ENCODE measurements at places on chromosomes 5 and 9.

- peak; percentile 33 for DNase-seq
Observed at GRCh38 chr5:34957857-34958690, 28.7 kb downstream of the DNAJC21 start.

DNA sequence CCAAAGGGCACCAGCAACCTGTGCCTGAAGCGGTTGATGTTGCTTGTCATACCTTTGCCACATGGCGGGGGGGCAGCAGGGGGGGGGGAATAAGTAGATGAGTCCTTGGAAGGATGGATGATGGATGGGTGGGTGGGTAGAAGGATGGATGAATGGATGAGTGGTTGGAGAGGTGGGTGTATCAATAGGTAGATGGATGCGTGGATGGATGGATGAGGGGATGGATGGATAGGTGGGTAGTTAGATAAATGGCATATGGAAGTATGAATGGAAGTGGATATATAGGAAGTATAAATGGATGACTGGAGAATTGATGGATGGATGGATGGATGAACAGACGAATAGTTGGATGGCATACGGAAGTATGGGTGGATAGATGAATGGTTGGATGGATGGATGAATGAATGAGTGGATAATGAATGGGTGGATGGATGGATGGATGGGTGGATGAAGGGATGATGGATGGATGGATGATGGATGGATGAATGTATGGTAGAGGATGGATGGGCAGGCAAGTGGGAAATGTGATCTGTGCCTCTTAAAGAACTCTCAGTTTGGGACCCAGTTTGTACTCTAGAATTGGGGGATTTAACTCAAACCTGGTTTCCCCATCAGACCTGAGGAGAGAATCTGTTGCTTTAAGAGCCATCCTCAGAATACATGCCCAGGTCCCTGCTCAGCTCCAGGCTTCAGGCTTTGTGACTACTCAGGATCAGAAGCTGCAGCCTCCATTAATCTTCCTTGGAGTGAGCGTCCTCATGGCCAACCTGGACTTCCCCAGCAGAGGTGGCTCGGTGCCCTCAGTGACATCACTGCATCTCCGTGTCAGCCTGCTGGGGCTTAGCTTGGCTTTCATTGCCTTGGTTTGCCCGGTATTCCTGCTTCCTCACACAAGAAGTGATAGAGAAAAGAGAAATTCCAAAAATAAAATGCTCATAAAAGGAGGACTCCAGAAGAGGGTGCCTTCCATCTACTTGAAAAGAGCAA is 27.6 kb upstream of the SUSD3 start:
- DNase-seq, result no peak

DNA sequence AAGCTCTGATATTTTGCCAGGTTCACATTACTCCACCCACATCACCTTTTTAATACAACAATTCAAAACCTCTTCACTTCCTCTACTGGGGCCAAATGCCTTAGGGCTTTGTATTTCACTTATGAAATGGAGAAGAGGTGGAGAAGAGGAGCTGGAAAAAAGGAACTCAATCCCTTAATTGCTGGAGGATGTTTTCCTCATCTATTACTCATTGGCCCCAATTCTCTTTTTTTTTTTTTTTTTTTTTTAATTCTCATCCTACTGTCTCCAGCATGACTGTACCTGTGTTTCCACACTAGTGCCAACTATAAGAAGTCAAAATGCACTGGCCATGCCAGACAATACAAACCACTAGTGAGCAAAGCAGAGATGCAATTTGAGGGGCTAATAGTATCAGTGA is 20.9 kb downstream of the FAM13B start:
- no peak for DNase-seq

DNA sequence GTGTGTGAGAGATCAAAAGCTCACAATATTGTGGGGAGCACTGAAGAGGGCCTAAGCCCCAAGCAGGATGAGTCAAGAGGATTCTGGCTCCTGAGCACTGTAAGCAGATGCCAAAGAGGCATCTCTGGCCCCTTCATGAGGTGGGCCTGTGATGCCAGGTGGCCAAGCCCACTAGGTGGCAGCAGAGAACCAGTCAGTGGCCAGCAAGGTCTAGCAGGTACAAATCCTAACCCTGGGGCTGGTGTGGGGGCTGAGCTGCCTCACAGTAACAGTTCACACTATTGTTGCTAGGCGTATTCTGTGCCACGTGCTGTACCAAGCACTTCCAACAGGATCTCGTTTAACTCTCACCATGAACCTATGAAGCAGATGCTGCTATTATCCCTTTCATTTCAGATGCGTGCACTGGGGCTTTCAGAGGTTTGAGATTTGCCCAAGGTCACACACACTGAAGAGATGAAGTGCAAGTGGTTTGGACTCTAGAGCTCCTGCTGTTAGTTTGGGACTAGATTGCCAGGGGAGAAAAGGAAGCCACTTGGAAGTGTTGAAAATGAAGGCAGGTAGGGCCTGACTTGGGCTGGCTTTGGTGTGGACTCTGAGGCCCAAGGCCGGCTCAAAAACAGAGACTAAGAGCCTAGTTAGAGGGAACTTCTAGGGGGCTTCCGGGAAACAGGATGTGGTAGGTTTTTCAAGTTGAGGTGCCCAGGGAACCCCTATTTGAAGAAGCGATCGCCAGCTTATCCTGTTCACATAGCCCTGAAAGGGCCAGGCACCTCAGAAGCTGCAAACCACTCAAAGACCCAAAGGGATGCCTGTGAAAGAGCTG is 4.4 kb upstream of the MLANA start:
- DNase-seq, result peak; percentile 78

GRCh38 chr9:22452415-22453010 is 5.9 kb downstream of the DMRTA1 start:
- DNase-seq, result peak; percentile 73

DNA sequence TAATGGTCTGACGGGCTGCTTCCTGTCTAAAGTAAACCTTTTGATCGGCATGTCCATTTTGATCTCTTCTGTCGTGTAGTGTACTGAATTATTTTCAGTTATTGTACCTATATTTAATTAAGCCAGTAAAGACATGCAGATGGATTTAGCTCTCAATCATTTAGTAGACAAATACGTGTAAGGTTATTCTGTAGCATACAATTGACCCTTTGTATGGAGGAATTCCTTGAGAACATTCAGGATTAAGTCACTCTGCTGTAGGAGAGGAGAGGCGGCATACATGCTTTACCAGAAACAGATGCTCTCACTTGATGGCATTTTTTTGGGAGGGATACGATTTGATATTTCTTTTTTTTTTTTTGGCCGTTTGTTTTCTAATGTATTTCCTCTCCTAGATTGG is 141.0 kb downstream of the PBX3 start:
- DNase-seq, result no peak

DNA sequence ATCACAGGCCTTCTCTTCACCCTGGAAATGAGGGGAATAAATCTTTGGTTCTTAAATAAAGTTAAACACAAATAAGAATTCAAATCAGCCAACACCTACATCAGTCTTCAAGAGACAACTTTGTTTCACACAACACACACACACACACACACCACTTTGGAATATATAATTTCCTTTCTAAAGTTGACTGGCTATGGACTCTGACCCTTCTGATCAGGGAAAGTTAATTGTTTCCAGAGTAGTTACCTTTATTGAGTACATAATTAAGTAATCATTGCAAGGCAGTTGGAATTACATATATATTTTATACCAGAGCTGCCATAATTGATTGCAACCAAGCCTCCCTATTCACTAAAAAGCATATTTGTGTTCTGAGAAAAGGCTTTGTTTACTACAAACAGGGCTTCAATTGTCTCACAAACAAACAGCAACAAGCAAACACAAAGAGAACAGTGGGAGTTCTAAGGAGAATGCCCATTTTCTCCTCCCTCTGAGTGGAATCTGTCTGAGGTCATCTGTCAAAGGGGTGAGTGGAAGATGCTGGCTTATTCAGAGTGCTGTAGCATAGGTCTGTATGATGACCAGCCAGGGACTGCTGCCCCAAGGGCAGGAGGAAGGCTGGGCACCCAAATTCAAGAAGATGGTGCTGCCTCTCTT is 136.6 kb downstream of the SEMA6A start:
- no peak for DNase-seq

DNA sequence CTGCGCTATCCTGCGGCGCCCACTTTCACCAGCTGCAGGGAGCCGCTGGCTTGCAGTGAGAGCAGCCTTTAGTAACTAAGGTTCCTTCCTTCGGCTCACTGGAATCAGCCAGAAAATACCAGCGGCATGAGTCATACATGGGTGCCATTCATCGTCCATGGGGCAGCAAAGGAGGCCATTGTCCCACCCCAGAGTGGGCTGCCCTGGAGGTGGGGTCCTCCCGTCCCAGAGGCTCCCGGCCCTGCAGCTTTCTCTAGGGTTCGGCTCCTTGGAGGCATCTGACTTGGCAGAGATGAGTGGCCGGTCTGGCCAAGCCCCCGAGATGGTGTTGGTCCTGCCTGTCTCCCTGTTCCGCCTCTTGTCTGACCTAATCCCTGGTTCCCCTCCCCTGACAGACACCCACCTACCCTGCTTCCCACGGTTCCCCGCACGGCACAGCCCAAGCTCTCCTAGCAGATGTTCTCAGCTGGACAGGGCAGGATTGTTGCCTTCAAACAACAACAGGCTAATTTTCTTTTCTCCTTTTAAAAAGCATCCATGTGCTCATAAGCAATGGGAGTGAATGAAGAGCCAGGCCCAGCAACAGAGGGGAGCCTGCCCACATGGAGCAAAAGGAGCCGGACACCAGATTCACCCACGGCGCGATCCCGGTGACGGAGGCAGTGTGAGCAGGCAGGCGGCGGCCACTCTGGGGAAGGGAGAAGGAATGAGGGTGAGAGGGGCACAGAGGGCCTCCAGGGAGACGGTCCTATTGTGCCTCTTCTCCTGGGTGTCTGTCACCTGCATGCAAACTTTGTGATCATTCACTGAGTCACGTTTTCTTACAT is 97.0 kb upstream of the COL5A1 start:
- DNase-seq, result no peak

DNA sequence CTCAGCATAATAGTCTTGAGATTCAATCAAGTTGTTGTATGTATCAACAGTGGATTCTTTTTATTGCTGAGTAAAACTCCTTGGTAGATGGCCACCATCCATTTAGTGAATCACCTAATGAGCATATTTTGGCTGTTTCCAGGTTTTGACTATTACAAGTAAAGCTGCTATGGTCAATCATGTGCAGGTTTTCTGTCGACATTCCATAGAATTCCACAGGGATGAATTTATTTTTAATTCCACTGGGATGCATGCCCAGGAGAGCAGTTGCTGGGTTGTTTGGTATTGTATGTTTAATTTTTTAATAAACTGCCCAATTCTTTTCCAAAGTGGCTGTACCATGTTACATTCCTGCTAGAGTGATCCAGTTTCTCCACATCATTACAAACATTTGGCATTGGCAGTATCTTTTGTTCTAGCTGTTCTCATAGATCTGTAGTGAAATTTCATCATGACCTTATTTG is 10.5 kb upstream of the S1PR3 start:
- no peak for DNase-seq

DNA sequence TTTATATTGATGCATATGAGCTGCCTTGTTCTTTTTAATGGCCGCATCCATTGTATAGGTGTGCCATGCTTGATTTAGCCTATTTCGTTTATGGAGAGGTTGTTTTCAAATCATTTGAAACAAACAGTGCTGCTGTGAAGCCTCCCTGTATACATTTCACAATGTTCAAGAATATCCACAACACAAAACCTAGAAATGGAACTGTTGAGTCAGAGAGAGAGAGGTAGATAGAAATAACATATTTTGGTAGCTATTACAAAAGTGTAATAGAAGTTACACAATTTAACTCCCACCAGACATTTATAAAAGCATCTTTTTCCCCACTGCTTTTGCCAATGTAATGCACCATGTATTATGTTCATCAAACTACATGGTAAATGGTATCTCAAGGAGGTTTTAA is 82.0 kb downstream of the FRMD3 start:
- DNase-seq, result no peak

DNA sequence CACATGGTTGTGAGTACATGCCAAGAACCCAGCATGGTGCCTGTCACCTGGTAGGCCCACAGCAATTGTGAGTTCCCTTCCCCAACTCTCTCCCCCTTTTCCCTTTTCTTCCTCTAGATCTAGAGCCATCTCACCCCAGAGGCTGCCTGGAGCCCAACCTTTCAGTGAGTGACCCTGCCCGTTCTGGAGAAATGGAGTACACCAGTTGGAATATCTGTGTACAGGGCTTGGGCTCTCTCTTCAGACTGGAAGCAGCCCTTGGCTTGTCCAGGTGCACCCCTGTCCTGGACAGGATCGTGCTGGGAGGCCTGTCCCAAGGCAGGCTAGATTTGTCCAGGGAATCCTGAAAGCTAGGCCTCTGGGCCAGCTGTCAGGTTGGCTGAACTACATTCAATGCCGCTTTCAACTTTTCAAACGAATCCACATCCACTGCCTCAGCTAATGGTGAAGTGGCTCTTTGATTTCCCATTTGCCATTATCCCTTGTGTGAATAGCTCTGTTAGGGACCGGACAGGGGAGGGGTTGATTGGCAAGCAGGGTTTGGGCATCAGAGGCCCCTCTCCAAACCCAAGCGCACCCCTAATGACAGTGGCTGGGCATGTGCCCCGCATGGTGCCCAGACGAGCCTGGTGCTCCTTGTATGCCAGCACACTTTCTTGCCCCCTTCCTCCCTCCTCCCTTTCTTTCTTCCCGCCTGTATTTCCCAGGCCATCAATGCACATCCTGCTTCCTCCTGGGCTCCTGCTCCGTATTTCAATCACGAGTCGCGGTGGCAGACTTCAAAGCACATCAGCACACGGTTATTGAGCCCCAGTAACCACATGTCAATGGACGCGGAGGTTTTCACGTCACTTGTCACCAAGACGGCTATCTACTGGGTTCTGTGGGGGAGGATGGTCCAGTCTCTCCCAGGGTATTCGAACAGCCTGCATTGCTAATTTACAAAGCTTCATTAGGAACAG is 211.2 kb downstream of the DAB2IP start:
- no peak for DNase-seq

GRCh38 chr5:174337276-174338184 is 292.0 kb downstream of the NSG2 start:
- no peak for DNase-seq

- no peak for DNase-seq
Observed at GRCh38 chr5:138762110-138762509, 8.9 kb downstream of the CTNNA1 start.

GRCh38 chr5:44981708-44982107 is 173.0 kb downstream of the MRPS30 start:
- DNase-seq, result no peak

DNA sequence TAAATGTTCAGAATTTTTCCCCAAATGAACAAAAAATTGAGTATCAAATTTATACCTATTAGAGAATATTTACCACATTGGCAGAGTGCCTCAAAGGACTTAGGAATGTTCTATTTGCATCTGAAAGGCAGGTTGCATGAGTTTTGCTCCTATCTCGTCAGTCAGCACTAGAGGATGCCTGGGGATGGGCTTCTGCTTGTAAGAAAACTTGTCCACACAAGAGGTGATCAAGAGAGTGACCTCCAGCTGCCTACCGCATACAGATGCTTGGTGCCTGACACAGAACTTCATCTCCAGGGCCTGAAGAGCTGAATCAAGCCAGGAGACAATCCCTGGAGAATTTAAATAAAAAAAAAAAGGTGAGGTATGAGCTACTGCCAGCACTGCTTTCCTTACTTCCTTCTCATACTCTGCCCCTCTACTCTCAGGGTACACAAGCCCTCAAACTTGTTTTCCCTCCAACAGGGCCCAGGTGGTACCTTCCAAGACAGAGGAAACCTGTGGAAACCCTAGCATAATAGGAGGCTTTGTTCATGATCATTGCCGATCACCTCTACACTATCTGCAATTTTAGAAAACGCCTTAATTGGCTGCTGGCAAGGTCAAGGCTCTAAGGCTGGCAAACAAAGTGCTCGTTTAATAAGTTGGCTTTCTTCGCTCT is 166.6 kb downstream of the ELAVL2 start:
- no peak for DNase-seq
